ENCODE measurements at places on chromosomes 13 and 19.

DNA sequence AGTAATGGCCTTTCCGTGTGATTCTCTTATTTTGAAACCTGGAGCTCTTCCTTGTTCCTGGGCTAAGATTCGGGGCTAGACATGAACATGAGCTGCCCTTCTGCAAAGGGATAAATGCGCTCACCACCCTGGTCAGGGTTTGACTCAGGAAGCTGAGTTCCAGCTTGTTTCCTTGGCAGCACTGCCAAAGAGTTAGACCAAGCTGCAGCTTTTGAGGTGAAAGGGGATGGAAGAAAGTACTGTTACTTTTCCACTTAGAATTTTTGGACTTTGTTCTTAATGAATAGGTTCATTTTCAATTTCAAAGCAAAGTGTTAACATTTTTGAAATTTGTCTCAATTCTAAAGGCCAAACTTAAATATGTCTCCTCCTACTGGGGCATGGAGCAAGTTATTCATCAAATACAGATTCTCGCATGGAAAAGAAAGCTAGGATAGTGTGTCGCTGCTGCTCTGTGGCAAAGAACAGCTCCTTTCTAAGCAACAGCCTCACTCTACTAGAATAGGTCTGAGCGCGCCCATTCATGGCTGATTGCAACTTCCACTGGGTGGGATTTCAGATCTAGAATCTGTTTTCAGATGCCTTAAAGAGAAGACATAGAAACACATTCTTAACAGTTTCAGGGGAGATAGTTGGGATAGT is 2.2 kb downstream of the RGCC start:
- DNase-seq: no peak

DNA sequence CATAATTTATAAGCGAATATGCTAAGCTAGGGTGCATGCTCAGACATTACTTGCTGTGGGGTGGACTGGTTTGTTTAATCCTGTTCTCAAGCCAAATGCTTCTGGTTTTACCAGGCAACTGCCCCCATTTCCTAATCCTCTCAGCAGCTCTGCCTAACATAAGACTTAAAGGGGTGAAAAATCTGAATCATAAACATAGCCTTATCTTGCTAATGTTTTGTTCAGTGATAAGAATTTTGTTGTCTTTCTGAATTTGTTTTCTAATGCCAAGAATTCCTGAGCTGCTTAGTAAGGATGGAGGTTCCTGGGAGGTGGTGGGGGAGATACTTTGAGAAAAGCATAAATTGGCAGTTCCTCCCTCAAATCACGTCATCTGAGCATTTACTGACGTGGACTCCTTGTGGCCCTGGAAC is 42.7 kb downstream of the ING1 start:
- DNase-seq: peak; percentile 59

DNA sequence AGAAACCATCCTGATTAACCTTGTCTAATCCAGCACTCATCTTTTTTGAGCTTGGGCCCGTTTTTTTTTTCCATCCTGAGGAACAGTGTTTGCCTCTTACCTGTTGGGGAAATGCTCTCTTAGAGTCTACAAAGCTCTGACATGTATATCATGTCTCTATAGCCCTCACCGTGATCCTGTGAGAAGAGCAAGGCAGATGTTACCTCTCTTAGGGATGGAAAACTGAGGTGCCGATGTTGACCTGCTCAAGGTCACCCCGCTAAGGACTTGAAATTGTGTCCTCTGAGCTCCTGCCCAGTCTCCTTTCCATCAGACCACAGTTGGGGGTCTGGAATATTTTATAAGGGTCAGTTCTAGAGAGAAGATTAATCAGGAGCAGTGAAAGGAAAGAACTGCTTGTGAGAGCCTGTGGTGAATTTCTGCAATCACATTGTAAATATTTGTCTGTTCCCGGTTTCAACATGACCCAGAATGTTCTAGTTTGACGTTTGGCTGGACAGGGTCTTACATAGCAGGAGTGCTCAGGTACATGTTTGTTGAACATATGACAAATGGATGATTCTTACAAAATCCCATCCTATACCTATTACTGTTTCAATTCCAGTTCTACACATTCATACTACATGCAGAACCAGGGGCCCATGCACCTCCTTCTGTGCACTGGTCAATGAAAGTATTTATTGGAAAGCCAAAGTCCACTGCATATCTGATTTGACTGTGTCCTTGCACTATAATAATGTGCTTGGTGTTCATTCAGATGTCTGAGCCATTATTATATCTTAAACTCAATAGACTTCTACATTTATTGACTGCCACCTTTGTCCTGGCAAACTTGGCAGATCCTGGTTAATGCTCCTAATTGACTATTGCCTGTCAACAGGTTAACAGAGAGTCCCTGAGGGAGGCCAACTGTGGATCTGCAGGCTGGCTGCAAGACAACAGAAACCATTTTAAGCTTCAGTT is 12.1 kb downstream of the SLC25A15 start:
- no peak for DNase-seq

- DNase-seq: no peak
Measured at GRCh38 chr19:33235996-33236350, 10.3 kb upstream of the SLC7A10 start.

GRCh38 chr13:74555276-74555625 is 421.0 kb upstream of the KLF12 start:
- DNase-seq: no peak
